Amniotic stem cell (primary cell): ENCODE measurements at places on chromosomes 2 and 18.

- no peak for DNase-seq
Observed at GRCh38 chr18:808502-808901, 3.5 kb downstream of the YES1 start.

GRCh38 chr2:16911746-16912145 lies 246.1 kb upstream of the CYRIA start:
- DNase-seq, result no peak

- DNase-seq, result peak; percentile 31
Observed at GRCh38 chr2:190277234-190278112, 42.2 kb downstream of the HIBCH start.

DNA sequence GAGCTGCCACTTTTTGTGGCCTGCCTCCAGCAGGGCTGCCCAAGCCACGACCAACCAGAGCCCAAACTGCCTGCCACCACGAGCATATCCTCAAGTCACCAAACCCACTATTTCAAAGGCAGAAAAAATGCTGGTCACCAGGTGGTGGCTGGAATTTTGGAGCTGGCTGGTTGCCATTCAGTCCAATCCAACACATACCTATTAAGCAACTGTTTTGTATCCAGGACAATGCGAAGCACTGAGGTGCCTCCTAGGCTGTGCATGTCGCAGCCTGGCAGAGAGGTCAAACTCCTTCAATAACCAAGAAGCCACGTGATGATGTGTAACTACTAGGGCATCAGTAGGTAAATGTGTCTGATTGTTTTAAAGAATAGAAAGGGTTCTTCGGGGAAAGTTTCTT lies 108.3 kb upstream of the PPP1CB start:
- DNase-seq, result no peak
